ENCODE measurements at places on chromosomes 16 and 17.
A peak's percentile ranks its signal among the peaks of the same experiment; 100 is the strongest.

DNA sequence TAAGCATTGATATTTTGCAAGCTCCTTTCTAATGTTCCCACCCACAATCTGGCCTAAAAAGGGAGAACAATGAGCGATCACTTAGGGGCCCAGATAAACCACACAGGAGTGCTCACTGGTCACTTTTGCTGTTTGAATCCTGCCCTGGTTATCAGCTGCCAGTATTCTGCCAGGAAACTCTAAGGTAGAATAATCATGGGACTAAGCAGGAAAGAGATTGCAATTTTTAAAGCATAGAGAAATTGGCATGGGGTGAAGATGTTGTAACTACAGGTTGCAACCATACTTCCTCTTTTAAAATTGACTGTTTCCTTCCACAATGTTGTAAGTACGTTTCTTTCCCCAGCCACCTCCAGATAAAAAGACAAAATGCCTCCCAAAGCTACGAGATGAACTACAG is 251.2 kb upstream of the CDH11 start:
- no peak for DNase-seq

GRCh38 chr17:36463916-36464764 is 22.3 kb upstream of the ZNHIT3 start:
- DNase-seq = peak; percentile 49

- DNase-seq = no peak
Measured at GRCh38 chr17:43092901-43093300, 32.3 kb downstream of the BRCA1 start.

GRCh38 chr17:21463779-21464407 is 87.7 kb downstream of the KCNJ12 start:
- no peak for DNase-seq

- DNase-seq = no peak
Measured at GRCh38 chr16:27906883-27907282, 156.6 kb downstream of the GSG1L start.

DNA sequence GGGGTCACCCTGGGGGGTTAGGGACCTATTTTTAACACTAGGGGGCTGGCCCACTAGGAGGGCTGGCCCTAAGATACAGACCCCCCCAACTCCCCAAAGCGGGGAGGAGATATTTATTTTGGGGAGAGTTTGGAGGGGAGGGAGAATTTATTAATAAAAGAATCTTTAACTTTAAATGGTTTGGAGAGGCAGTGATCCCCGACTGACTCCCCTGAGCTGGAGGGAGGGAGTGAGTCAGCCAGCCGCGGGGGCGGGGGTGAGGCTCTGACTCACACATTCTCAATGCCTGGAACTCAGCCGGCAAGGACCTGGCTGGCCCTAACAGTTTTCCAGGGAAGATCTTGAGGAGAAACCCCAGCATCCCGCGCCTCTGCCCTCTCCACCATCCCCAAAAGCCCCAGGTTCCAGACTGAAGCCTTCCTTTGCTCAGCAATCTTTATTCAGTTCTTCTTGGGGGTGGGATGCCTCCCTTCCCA is 1.5 kb downstream of the HCFC1R1 start:
- DNase-seq = peak; percentile 83

GRCh38 chr17:31787857-31788570 is 71.0 kb downstream of the COPRS start:
- DNase-seq = no peak

- DNase-seq = no peak
Measured at GRCh38 chr16:17101646-17102045, 369.1 kb downstream of the XYLT1 start.

- no peak for DNase-seq
Measured at GRCh38 chr16:13892301-13892700, 27.7 kb upstream of the ERCC4 start.

DNA sequence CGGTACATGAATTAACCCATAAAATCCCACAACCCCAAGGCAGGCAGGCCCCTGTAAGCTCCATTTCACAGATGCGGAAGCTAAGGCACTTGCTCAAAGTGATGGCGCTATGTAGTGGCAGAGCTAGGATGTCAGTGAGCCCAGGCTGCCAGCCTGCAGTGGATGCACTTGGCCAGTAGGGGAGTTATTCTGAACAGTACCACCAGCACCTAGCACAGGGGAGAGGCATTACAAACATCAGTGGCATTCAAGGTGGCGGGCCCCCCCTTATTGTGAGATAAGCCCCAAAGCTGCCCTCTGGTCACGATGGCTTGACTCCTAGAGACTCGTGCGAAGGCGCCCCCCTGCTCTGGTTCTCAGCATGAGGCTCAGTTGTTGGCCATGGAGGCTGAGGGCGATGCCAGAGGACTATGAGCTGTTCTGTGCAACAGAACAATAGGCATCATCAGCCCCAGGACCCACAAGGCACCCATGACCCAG is 33.8 kb downstream of the GTF3C1 start:
- peak; percentile 41 for DNase-seq

GRCh38 chr16:30094541-30095165 is 1.4 kb downstream of the YPEL3 start:
- no peak for DNase-seq

Measured in activated CD4-positive, CD25-positive, alpha-beta regulatory T cell treated with anti-CD3 and anti-CD28 coated beads, Interleukin-2, amount 50 U/mL, for 72 hours (primary cell).